ENCODE measurements at places on chromosomes 13 and 19. TPM values are rescaled to one million over a fixed set of nuclear protein-coding genes. Genes with fewer than 3 reads are reported as not detected.

GRCh38 chr13:112450904-112451240, 74.7 kb downstream of the SPACA7 start:
- peaks cover 11% of the 10 kb centered on the region for H3K4me1 ChIP-seq
- H3K27ac ChIP-seq, result no peak overlapping the region
- no peak overlapping the region for H3K4me3 ChIP-seq
- no peaks in the 10 kb centered on the region for H3K27me3 ChIP-seq
- no peaks in the 10 kb centered on the region for H3K36me3 ChIP-seq

CYP4F8 gene
- total RNA-seq, result not detected

GRCh38 chr19:48250290-48251025, 5.3 kb downstream of the CARD8 start:
- DNase-seq, result no peak
- peak overlapping the region; percentile 17 for H3K4me3 ChIP-seq
- H3K27ac ChIP-seq, result peak overlapping the region; percentile 38
- no peaks in the 10 kb centered on the region for H3K27me3 ChIP-seq
- H3K4me1 ChIP-seq, result peaks cover 42% of the 10 kb centered on the region
- H3K36me3 ChIP-seq, result peaks cover 12% of the 10 kb centered on the region

ZNF284 gene
- total RNA-seq, result 4.5 TPM

GRCh38 chr19:3359919-3360420, 6.4 kb upstream of the NFIC start:
- no peaks in the 10 kb centered on the region for H3K36me3 ChIP-seq
- DNase-seq, result no peak
- peaks cover 84% of the 10 kb centered on the region for H3K27me3 ChIP-seq
- H3K4me3 ChIP-seq, result no peak overlapping the region
